GF-D8 (cell line): ENCODE measurements at places on chromosomes 2 and 18.

DNA sequence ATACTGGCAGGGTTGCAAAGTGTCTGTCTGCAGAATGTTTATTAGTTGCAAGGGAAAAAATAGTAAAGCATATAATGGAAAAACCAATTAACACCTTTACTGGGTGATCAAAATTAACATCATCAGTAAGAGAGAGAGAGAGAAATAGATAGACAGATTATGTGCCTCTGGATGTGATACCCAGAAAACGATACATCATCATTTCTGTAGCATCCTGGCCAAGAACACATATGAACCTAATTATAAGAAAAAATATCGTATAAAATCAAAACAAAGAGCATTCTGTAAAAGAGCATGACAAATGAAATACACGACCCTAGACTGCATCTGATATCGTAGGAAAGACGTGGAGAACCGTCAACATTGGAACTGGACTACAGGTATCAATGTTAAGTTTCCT is 64.6 kb downstream of the SMC6 start:
- DNase-seq = no peak

GRCh38 chr18:23212161-23212560 is 76.9 kb downstream of the CABLES1 start:
- no peak for DNase-seq

DNA sequence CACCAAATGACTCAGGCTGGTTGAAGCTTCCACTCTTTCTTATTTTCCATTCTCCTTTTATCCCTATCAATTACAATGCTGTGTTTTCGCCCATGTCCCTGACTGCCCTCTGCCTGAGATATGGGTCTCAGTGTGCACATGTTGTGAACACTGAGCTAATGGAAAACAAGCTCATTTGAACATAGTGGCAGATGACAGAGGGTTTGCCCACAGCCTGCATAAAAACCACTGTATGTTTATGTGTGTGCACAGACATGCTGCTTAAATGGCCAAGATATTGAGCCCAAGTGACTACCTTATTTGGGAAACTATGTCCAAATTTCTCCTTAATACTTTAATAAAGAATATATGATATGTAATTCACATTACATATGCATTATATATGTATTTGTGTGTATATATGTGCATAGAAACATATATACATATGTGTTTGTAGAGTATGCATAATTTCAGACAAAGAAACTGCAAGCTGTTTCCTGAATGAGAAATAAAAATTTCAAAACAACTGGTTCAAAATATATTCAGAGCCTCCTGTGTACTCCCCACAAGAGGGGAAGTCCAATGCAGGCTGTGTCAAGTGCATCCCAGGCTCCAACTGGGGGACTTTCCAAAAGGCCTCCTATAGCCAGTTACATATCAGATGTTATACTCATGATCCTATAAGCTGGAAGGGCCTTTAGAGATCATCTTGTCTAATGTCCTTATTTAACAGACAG is 92.7 kb upstream of the CD302 start:
- DNase-seq = no peak

GRCh38 chr2:11993749-11994148 is 247.3 kb downstream of the LPIN1 start:
- DNase-seq = no peak

GRCh38 chr18:11997466-11997865 is 16.2 kb downstream of the IMPA2 start:
- no peak for DNase-seq

- DNase-seq = peak; percentile 61
Measured at GRCh38 chr2:97834610-97835009, 121.2 kb downstream of the ZAP70 start.

DNA sequence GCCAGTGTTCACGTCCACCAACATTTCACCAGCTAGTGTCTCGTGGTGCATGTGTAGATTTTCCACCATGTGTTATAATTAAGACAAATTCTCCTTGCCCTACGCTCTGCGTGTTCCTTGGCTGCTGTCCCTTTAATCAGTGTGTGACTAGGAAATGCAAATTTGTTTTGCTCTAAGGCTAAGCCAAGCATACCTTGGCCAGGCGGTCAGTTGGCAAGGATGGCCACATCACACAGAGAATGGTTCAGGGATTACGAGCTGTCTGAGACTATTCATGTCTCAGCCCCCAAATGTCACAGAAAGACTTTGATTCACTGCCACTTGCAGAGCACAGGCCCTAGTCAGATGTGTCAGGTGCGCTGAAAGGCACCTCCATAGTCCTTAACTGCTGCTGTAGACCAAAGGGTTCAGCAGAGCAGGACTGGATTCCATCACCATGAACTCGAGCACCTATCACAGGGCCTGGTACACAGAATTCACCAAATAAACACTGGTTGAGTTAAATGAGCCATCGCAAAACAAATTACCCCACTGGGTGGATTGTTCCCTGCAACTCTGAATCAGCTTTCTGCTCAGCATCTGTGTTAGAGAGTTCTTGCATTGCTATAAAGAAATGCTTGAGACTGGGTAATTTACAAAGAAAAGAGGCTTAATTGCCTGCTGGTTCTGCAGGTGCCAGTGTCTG is 128.4 kb downstream of the CABLES1 start:
- DNase-seq = no peak
